ENCODE measurements at places on chromosomes 5 and 9.

- DNase-seq: no peak
These were observed 113.9 kb downstream of the DAB2IP start for GRCh38 chr9:121765021-121765950.

GRCh38 chr5:34591723-34592122 lies 64.4 kb upstream of the RAI14 start:
- DNase-seq: no peak

DNA sequence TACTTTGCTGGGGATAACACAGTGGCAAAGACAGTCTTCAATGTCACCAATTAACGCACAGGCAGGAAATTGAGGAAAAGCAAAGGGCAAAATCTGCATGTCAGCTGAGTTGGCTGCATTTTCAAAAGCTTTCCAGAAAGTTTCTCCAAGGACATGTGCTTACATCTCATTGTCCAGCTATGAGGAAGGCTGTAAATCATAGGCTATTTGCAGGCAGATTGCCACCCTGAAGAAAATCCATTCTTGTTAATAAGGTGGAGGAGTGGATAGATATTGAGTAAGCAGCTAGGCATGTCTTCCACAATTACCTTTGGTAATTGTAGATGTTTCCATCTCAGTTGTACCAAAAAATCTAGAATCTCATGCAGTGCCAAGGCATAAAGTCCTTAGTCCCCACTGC lies 278.0 kb upstream of the NUDT12 start:
- no peak for DNase-seq

DNA sequence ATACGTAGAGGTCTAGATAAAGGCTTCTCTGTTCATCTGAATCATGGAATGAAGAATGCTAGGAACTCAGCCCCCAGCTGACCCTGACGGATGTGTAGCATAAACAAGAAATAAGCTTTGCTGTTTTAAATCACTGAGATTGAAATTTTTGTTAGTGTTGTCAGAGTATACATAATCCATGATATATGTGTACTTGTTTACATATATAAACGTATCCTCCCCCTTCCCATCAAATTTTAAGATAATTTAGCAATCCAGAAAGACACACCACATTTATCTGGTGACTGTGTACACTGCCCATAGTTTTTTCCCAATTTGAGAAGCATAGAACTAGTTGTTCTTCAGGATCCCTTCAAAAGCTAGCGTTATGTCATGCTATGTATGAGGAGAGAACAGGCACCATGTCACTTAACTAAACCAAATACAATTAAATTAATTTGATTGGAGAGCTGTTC lies 80.8 kb upstream of the OSMR start:
- DNase-seq: no peak

All from activated CD4-positive, alpha-beta memory T cell treated with anti-CD3 and anti-CD28 coated beads for 36 hours (primary cell).